ENCODE measurements at places on chromosomes 7 and 10. TPM values are rescaled to one million over a fixed set of nuclear protein-coding genes. Genes with fewer than 3 reads are reported as not detected.

CASTOR2 gene
- 13.7 TPM for polyA plus RNA-seq

SPDYE6 gene
- polyA plus RNA-seq: not detected

LIPM gene
- polyA plus RNA-seq: not detected

GPR141 gene
- polyA plus RNA-seq: not detected

SNX10 gene
- 25.6 TPM for polyA plus RNA-seq

PAOX gene
- polyA plus RNA-seq: 3.0 TPM

UCN3 gene
- polyA plus RNA-seq: not detected

USP6NL gene
- 39.9 TPM for polyA plus RNA-seq

AP5Z1 gene
- 44.4 TPM for polyA plus RNA-seq

LIPN gene
- not detected for polyA plus RNA-seq

RHEB gene
- 229 TPM for polyA plus RNA-seq

PRLHR gene
- 0.20 TPM for polyA plus RNA-seq

TMEM270 gene
- not detected for polyA plus RNA-seq

PDZD7 gene
- 2.6 TPM for polyA plus RNA-seq

SPDYE2 gene
- polyA plus RNA-seq: not detected

VPS41 gene
- 76.3 TPM for polyA plus RNA-seq

SYT15B gene
- not detected for polyA plus RNA-seq

RGR gene
- polyA plus RNA-seq: not detected

SKIDA1 gene
- 3.7 TPM for polyA plus RNA-seq

FBXO24 gene
- 0.52 TPM for polyA plus RNA-seq

TBATA gene
- not detected for polyA plus RNA-seq

AGR2 gene
- not detected for polyA plus RNA-seq

C10orf105 gene
- polyA plus RNA-seq: 0.11 TPM

HDAC9 gene
- 15.9 TPM for polyA plus RNA-seq

FRMPD2 gene
- polyA plus RNA-seq: not detected

PLEKHS1 gene
- polyA plus RNA-seq: not detected

PON3 gene
- polyA plus RNA-seq: not detected

HPS1 gene
- polyA plus RNA-seq: 1.7 TPM

GPR26 gene
- polyA plus RNA-seq: 8.0 TPM

GPRIN2 gene
- polyA plus RNA-seq: 7.1 TPM

GPR15LG gene
- polyA plus RNA-seq: not detected

NUPR2 gene
- not detected for polyA plus RNA-seq

SPDYE1 gene
- polyA plus RNA-seq: not detected

KLF14 gene
- 0.48 TPM for polyA plus RNA-seq

COL13A1 gene
- polyA plus RNA-seq: 4.9 TPM

ADIRF gene
- polyA plus RNA-seq: not detected

CYTH3 gene
- 41.9 TPM for polyA plus RNA-seq

PRTFDC1 gene
- 4.5 TPM for polyA plus RNA-seq

ZSCAN25 gene
- 12.1 TPM for polyA plus RNA-seq

OR6B1 gene
- not detected for polyA plus RNA-seq

LIPJ gene
- polyA plus RNA-seq: 0.15 TPM

HPSE2 gene
- not detected for polyA plus RNA-seq

MYL10 gene
- not detected for polyA plus RNA-seq

NCF1 gene
- 0.70 TPM for polyA plus RNA-seq

All from neural cell (in vitro differentiated cells).